ENCODE measurements at places on chromosomes 1 and 21.

DNA sequence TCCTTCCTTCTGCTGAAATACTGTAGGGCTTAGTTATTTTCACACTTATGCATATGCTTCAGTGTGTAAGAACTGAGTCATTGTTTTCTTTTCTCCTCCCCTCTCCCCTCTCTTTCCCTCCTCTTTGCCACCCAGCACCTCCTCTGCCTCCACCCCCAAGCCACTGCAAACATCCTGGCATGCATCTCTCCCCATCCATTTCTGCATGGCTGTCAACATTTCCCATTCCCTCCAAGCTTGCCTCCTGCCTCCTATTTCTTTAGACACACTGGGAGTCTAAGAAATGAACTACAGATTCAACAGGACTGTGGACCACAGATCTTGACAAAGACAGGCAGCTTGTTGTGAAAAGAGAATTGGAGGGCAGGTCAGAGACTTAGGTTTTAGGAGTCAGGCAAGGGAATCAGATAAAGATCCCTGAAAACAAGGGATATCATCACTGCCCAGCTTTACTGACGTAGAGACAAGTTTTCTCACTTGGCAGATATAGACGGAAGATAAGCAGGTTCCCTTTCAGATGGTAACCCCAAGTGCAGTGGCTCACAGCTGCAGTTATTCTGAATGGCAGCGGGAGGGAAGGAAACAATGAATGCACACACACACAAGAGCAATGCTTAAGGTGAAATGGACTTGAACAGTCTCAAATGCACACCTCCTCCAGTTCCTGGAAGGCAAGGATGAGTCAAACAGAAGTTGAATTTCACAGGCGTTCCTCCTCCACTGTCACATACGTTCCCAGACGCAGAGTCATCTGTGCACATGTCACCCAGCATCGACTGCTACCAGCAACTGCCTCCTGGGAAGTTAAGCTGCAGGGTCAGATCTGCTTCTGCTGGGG lies 56.1 kb downstream of the HIVEP3 start:
- DNase-seq, result no peak

- DNase-seq, result no peak
Measured at GRCh38 chr1:174276087-174276486, 116.8 kb downstream of the RABGAP1L start.

GRCh38 chr1:223887747-223888418 lies 42.1 kb upstream of the TP53BP2 start:
- peak; percentile 73 for DNase-seq

DNA sequence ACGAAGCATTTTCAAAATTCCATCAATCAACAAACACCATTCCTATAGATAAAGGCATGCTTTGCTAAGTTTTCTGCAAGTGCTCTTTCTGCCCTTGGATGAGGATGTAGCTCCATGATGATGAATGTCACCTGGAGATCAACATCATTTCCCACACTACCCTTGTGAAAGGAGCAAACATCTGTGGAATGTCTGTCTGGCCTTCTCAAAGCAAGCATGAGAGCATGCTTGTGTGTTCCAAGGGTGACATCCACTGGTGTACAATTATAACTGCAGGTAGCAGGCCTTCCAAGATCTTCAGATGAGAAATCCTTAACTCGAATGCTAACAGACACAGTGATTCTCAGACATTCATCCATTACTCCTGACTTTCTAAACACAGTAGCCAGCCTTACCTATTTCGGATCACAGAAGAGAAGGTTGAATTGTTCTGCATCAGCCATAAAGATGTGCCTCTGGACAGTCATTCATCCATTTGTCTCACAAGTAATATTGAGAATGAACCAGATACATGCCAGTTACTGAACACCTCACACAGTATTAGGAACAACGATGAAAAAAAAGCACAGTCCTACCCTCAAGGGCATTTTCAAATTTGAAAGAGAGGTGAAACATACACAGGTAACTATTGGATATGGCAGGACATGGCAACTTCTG lies 162.4 kb downstream of the TPR start:
- no peak for DNase-seq

- no peak for DNase-seq
Measured at GRCh38 chr1:190935925-190936324, 458.3 kb upstream of the BRINP3 start.

DNA sequence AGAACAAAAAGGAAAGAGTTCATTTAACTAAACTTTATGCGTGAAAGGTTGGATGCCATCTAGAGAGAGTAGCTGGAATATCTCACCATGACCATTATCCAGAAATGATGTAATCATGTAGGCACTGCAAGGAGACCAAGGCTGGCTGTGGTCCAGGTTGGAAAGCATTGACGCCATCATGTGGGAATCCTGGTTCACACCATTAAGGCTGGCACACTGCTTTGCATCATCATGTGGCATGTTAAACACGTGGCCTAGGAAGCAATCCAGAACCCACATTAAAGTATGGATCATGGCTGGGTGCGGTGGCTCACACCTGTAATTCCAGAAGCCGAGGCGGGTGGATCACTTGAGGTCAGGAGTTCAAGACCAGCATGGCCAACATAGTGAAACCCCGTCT lies 4.3 kb downstream of the ADAMTS1 start:
- DNase-seq, result peak; percentile 92

- DNase-seq, result no peak
Measured at GRCh38 chr21:36471254-36471723, 8.6 kb downstream of the CLDN14 start.

DNA sequence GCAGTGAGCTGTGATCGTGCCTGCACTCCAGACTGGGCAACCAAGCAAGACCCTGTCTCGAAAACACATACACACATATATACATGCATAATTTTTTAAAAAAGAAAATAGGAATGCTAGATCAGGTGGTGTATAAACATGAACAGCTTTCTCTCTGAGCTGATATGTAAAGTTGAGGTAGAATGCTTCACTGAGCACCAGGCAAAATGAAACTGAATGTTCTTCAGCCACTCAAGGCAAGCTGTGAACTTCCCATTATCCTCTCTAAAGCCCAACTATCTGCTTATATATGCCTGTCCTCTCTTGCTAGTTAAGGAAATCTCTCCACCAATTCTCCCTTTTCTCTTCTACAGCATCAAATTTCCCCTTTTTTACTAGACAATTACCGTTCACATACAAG lies 93.0 kb downstream of the NUF2 start:
- DNase-seq, result no peak

DNA sequence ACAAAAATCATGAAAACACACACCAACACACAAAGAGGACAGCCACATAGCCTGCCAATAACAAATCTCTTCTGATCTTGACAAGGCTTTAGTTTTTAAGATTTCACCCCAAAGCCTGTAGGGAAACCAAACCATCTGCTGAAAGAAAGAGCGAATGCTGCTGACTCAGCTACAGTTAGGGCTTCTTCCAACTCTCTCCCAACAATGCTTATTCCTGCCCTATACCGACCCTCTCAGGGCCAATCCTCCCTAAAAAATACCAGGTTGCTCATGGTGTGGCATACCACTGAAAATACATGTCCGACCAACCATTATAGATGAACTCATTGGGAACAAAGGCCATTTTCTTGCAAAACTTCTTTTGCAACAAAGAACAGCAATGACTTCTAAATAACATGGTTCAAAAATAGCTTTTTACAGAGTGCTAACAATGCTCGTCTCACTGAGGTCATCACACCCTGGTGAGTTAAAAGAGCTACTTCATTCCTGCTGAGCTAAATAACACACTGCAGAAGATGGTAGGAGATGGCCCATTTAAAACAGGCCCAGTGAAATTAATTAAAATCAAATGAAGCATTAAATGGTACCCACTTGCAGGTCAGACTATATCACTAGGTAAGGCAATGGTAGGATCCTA lies 86.1 kb downstream of the KIAA0319L start:
- no peak for DNase-seq

DNA sequence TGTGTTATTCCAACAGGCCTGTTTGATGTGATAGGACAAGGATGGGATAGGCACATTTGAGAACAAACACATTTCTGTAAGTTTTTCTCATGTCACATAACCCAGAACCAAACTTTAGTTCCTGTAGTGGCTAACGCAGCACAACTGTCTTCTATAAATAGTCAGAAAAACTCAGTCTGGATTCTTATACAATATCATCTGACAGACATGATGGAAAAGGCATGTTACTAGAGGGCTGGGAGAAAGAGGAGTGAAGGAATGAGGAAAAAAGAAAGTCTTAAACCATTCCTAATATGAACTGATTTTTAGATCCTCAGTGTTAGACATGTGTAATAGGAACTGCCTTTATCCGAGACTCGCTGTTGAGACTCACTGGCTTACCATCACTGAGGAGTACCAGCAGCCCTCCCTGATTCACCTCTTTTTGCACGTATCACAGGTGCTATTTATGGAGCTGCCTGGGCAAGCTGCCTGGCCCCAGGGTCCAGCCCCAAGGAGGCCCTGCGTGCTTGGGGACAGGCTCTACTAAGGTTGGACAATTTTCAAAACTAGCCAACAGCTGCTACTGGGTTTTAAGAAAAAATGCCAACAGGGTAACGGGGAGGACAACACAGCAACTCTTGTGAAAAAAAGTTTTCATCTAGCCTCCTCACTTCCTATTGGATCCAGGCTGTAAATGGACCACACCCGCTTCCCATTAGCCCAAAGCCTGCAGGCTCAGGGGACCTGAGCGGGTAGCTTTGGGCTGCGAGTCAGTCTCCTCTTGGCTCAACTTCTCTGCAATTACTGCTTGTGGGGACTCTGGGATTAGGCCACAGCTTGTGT lies 30.7 kb upstream of the SERBP1 start:
- DNase-seq, result peak; percentile 82

Data from aorta (tissue), 5 donors.